SHP77 treated with DMSO at 0.1 percent for 48 hours (cell line): ENCODE measurements at places on chromosomes 3 and 15.

DNA sequence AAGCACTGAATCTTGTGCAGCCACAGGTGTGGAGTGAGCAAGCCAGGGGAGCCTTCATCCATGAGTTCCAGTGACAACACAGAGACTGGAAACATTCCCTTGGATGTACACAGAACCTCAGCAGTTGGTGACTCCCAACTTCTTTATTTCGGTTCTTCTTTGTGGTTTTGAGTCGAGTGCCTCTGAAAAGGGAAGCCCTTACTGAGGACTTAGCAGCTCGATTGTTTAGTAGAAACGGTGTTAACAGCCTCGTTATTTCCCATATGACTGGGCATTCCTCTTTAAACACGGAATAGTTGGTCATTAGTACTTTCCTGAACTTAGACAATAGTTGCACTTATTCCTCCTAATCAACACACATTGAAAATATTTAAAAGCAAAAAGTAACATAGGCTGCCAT lies 7.7 kb downstream of the SLCO3A1 start:
- DNase-seq: no peak

DNA sequence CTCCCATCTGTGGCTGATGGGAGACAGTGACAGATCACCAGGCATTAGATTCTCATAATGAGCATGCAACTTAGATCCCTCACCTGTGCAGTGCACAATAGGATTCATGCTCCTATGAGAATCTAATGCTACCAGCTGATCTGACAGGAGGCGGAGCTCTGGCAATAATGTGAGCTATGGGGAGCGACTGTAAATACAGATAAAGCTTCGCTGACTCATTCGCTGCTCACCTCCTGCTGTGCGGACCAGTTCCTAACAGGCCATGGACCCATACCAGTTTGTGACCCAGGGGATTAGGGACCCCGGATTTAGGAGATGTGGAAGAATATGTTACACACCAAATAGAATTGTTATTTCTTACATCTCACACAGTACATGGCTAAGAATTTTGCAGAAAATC lies 6.7 kb downstream of the ARGFX start:
- peak; percentile 32 for DNase-seq

DNA sequence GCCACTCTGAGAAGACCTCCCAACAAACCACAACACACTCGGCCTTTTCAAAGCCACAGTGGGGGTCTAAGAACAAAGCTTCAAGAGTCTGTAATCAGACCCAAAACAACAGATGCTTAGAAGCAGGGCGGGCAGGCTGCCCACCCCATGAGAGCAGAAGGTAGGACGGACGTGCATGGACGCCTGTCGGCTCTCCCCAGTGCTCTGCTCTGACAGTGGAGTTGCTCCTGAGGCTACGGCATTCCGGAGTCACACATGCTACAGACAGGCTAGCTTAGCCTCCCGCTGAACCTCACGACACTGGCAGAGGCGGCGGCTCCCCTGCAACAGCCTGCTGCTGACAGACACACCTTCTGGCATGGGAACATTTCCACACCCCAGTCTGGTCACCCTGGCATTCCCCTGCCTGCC lies 33.5 kb downstream of the SLCO2A1 start:
- DNase-seq: no peak

DNA sequence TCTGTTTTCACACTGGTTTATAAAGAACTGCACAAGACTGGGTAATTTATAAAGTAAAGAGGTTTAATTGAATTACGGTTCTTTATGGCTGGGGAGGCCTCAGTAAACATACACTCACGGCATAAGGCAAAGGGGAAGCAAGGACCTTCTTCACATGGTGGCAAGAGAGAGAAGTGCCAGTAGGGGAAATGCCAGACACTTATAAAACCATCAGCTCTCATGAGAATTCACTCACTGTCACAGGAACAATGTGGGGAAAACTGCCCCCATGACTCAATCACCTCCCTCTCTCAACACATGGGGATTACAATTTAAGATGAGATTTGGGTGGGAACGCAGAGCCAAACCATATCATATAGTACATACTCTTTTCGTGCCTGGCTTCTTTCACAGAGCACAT lies 42.4 kb downstream of the MAP2K1 start:
- DNase-seq: no peak

DNA sequence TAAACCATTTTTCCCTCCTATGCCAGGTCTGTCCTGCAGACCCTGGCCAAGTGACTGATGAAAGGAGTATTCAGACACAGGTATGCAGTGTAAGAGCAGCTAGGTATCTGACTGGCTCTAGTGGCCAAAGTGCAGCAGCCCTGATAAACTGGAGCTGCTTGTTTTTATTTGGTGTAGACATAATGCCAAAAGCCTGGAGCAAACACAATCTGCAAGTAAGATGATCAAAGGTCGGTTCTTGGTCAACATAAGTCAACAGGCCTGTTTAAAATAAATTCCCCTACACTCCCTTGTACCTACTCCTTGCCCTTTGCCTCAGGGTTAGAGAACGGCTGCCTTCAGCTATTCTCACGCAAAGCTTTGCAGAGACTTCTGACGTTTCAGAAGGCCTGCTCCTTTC lies 1003.1 kb downstream of the ZPLD1 start:
- no peak for DNase-seq

GRCh38 chr3:171261487-171261886 lies 198.7 kb downstream of the TNIK start:
- DNase-seq: no peak

- no peak for DNase-seq
Observed at GRCh38 chr15:73925848-73926218, 429 bp upstream of the LOXL1 start.

DNA sequence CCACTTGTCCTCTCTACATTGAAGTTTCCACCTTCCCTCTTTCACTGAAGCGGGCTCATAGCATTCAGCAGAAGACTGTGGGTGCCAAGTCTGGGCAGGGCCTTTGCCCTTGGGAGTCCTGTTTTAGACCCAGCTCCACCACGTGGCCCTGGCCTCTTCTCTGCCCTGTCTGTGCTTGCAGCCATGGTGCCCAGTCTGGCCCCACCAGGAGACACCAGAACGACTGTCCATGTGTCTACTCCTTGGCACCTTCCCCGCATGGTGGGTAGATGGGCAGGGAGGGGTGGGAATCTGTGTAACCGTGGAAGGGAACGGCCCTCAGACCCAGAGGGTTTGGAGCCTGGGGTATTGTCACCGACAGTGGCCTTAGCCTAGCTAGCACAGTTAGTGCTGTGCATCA lies 17.9 kb upstream of the EMC3 start:
- no peak for DNase-seq

GRCh38 chr15:100703032-100703578 lies 100.7 kb downstream of the ASB7 start:
- DNase-seq: no peak

GRCh38 chr3:123448536-123449101 lies at the start of gene ADCY5:
ADCY5 (minus strand) TSS chr3:123449090; CDS start chr3:123448545, 545 bp downstream.
- DNase-seq: no peak

DNA sequence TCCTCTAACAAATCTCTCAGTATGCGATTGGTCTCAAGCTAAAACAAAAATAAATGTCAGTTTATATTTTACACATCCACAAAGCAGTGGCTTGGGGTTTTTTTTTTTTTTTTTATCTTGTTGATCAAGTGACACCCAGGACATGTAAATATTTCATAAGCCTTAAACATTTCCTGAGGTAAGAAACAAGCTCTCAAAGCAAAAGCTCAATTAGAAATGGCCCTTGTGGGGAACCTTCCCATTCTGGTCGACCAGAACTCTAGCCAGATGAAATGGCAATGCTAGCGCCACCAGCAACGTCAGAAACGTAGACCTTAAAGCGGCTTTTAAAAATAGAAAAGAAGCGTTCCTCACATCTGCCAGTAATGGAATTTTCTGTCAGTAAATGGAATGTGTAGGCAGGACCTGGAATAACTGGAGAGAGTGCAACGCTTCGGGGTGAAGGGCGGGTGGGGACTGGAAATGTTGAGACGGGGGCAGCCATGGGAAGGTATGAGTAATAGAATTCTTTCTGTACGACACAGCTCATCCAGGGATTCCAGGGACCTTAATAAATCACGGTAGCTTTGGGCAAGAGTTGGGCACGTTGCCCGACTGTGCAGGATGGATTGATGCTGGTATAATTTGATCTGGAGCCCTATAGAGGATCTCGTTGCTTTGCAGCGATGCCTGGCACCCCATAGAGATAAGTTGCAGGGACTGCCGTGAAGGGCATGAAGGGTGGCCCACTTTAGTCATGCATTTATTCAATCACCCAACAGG lies 44.4 kb downstream of the BTD start:
- DNase-seq: no peak

DNA sequence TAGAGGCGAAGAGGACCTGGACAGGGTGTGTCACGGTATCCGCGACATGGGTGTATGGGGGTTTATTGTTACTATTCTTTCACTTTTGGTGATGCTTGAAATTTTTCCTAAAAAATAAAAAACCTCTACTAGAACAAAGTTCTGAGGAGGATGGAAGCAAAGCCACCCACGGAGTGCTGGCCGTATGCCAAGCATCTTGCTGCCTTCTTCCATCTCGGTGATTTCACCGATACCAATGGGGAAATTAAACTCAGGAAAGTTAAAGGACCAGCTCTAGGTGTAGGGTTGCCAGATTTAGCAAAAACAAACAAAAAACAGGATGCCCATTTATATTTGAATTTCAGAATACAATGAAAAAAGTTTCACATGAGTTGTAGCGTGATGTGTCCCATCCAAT lies 33.9 kb downstream of the SMAD6 start:
- DNase-seq: no peak

GRCh38 chr3:1535361-1535760 lies 442.5 kb downstream of the CNTN6 start:
- no peak for DNase-seq

DNA sequence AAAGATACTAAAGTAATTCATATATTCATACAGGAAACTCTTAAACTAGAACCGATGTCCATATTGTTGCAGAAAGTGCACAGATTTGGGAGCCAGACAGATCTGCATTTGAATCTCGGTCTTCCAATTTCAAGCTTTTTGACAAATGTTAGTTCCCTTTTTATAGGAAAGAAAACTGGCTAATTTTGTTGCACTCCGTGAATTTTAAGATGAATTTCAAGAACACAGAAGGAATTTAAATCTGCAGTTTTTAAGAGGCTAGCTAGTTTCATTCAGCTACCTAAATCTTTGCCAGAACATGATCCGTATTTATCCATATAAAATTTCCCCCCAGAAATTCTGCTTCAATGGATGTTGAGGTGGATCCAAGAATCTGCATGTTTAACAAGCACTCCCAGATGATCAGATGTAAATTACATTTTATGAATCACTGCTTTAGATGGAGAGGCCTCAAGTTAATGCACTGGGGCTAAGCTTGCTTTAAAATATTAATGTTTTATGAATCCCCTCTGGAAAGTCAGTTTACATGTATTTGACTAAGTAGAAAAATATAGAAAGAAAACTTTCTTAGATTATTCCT lies 1296.3 kb upstream of the CADM2 start:
- DNase-seq: no peak

GRCh38 chr15:88274553-88275460 lies 18.3 kb upstream of the NTRK3 start:
- no peak for DNase-seq

DNA sequence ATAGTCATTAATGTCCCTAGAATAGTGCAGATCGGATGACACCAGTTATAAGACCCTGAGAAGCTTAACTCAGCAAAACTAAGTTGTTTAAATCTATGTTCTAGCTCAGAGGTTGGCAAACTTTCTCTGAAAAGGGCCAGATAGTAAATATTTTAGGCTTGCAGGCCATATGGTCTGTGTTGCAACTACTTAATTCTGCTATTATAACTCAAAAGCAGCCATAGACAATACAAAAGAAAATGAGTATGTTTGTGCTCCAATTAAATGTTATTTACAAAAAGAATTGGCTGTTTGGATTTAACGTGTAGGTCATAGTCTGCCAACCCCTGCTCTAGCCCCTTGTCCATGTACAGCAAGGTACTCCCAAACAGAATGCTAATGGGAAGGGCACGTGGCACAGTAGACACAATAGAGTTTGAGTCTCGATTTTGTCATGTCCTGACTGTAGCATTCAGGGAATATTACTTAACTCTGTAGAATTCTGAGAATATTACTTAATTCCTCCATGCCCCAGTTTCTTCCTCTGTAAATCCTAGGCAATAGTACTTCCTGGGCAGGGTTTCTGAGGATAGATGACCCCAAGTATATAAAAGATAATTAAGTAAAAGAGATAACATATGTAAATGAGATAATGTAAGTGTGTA lies 70.5 kb upstream of the ATP2C1 start:
- DNase-seq: no peak

DNA sequence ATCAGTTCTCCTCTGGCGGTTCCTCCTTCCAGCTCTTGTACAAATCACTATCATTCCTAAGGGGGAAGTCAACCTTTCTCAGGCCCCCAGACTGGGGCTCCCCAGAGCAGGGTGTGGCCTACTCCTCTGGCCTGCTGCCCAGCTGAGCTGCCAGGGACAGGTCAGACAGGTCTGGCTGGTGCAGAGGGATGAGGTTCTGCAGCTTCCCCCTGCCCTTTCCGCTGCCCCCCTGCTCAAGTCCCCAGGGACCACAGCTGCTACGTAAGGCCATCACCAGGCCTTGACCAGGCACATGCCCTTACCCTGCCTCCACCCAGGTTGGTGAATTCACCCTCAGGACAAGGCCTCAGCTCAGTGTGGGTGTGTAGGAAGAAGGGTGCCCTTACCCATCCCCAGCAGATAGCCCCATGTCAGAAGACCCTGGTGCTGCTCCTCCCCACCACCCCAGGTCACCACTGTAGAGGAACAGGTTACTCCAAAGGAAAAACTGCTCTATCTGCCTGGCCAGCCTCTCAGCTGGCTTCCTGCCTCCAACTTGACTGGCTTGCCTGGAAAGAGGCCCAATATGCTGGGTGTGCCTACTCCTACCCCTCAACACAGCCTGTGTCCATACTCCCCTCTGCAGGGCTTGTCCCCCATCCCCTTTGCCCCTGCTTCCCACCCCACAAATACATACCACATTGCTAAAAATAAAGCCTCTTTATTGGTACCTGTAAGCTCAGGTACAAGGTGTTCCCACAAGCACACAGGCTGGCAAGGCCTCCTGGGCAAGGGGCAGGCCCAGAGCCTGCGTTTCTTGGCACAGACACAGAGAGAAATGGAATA lies 12.0 kb downstream of the CSRNP1 start:
- DNase-seq: no peak

- no peak for DNase-seq
Observed at GRCh38 chr3:187352581-187353575, 15.3 kb upstream of the RTP4 start.

DNA sequence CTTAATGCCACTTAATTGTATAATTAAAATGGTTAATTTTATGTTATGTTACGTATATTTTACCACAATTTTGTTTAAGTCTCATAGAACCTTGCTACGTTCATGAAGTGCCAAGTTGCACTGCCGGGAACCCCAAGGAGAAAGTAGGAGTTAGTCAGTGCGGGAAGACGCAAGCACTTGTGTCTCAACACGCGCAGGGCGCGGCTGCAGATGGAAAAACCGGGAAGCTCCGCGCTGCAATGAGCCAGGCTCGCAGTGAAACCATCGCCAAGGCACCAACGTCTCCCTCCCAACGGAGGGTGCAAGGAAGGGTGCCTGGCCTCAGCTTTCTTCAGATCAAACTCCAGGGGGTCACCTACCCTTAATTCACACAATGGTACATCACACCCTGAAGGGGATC lies 21.6 kb downstream of the MAGI1 start:
- DNase-seq: no peak
